GM23248 (cell line): ENCODE measurements at places on chromosomes 16 and 17.

GRCh38 chr17:63640038-63640437, 17.8 kb downstream of the MAP3K3 start:
- DNase-seq, result no peak

DNA sequence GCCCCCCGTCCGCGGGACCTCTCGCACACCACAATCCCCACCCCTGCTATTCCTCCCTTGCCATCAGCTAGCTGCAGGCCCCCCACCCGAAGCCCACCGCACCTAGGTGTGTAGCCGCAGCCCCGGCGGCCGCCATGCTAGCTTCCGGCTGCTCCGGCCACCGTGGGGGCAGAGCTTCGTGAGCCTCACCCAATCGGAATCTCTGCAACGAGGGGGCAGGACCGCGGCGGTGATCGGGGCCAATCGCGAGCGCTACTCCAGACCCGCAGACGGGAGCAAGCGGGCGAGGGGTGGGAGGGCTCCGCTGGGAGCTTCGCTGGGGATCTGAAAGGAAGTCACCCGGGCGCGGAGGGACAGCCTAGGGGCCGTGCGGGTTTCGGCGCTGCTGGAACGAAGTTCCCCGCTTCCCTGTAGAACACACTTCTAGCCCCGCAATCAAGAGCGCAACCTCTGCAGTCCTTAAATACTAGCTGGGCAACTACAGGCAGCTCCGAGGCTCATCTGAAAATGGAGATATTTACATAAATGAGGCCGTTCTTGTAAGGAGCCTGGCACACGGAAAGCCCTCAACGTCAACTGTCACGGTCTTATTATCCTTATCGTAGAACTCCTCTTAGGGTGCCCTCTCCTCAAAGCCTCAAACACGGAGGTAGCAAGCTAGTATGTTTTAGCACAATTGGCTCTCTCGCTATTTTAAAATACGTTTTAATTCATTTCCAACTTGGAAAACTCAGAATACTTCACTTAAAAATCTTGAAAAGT, at the start of gene PIGS:
Gene PIGS, minus strand, starts transcription at position 164 of the 762 bp plus-strand sequence. Its CDS starts 28 bp downstream, at position 136.
- peak; percentile 97 for DNase-seq

GRCh38 chr16:73298562-73298961, 250.6 kb upstream of the ZFHX3 start:
- DNase-seq, result peak; percentile 8

DNA sequence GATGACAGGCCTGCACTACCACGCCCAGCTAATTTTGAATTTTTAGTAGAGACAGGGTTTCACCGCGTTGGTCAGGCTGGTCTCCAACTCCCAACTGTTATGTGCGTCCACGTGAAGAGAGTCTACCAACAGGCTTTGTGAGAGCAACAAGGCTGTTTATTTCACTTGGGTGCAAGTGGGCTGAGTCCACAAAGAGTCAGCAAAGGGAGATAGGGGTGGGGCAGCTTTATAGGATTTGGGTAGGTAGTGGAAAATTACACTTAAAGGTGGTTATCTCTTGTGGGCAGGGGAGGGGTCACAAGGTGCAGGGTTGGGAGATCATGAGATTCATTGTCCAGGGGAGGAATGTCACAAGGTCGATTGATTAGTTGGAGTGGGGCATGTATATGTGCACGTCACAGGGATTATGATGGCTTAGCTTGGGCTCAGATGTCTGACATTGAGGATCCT, 111.6 kb downstream of the GOSR1 start:
- no peak for DNase-seq

GRCh38 chr17:41539071-41539492, 11.0 kb upstream of the KRT19 start:
- DNase-seq, result no peak

GRCh38 chr17:64686705-64687104, 24.6 kb upstream of the SMURF2 start:
- DNase-seq, result no peak

DNA sequence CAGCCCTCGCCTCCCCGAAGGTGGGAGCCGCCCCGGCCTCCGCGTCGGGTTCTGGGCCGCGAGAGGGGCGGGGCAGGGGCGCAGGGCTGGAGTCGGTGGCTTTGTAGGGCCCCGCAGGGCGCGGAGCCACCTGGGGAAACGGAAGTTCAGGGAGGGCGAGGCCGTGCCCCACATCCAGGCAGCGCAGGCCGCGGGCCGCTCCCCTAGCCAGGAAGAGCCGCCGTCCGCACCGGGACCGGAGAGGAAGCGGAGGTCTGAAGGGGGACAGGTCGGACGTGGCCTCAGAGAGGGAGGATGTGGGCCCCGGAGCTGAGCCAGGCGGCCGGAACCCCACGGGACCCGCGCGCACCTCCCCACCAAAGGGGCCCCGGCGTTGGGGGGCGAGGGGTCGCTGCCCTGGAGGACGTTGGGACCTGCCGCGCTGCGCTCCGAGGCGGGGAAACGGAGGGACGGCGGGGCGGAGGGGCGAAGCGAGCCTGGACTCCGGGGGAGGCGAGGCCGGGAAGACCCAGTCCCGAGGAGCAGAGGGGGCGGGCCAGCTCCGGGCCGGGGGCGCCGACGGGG, 482 bp upstream of the SLC16A3 start:
- no peak for DNase-seq

DNA sequence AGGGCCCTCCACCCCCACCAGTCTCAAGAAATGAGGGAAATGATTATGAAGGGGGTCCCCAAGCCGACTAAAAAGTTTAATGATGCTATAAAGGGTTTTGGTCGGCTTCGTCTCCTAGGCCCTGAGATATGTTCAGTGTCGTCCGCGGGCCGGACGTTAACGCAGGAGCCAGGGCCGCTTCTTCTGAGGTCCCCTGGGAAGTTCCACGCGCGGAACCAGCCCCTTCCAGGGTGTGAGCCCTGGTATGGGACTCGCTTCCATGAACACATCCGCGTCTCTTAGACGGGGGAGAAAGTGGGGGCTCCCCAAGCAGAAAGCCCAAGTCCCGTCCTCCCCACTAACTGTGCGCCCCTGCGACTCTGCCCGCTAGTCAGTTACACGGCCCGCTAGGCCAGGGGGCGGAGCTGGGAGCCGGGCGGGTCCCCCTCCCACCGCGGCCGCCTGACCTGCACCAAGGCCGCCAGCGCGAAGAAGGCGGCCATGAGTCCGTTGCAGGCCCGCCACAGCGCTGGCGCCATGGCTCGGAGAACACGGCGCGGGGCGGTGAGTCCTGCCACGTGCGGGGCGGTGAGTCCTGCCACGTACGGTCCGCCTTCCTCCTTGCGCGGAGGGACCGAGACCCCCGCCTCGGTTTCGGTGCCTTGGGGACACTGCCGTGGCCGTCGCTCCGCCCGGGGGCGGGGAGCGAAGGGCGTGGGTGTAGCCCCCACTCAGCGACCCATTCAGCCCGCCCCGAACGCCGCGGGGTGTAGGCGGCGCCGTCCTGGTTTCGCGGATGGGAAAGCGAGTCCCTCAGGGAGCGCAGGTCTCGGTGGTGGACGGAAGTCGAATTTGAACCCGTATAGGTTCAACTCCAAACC, at the start of gene TMEM220:
Gene TMEM220, minus strand, starts transcription at position 690 of the 860 bp plus-strand sequence. Its CDS starts 172 bp downstream, at position 518.
- peak; percentile 89 for DNase-seq
